IPS-NIHi11 (cell line): ENCODE measurements at places on chromosomes 4 and X.

- no peak for DNase-seq
These were observed 30.6 kb downstream of the DYNLT3 start for GRCh38 chrX:37816766-37817165.

DNA sequence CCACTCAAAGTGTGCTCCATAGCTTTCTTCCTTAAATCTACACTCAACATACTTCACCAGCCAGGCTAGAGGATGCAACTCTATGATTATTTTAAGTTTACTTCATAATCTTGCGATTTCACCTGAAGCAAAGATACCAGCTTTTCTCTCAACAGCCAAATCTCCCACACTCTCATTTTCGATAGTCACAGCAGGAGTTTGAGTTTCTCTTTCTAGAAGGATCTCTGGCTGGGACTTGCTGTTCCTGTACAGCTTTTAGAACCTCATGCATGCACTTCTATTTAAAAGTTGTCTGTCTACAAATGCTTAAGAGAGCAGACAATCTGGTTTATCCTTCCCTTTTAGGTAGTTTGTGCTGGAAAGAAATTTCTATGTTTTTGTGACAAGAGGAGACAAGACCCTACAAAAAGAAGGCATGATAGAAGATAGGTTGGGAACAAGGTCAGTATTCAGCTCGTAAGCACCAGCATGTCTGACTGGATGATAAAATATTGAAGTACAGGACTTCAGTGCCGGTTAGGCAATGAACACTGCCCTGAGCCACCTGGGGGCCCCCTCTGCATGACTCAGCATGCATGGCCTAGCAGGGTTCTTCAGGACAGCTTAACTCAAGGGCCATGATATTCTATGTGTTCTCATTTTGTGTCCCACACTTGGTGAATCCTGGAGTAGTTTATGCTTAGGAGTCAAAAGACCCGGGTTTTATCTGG lies 65.6 kb downstream of the ATXN3L start:
- no peak for DNase-seq

DNA sequence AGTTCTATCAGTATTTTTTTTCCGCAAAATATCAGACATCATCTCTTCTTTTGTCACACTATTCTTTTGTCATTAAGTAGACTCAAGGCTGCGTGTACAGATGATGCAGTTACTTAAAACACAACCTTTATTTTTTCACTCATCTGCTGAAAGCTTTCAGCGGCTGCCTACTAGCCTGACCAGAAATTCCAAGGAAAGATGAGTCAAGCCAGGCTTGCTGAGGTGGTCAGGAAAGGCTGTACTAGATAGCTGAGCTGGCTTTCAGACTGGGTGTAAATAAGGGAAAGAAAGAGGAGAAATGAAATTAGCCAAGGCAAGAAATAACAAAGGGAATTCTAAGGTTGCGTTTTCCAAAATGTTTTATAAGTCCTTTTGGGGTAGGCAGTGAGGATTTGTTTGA lies 17.9 kb downstream of the STK26 start:
- DNase-seq = no peak

- DNase-seq = peak; percentile 21
These were observed 658.5 kb downstream of the DACH2 start for GRCh38 chrX:86806786-86807185.

DNA sequence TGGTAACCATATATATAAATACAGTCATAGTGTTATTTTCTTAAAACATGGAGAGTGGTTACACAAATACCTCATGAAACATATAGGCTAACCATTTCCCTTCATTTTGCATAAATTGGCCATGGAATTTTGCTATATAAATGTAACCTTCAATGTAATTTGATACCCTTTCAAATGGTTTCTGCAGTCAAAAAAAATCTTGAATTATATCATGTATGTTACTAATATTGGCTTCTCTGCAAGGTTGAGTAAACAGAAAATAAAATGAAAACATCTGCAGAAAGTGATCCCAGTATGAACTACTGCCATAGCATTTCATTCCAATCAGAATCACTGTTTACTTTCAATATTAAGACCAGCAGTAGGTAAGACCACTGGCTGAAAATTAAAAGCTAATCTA lies 1165.9 kb upstream of the TENM3 start:
- DNase-seq = no peak

- no peak for DNase-seq
These were observed 78.1 kb upstream of the HPGD start for GRCh38 chr4:174600391-174600790.

GRCh38 chr4:130545596-130545995 lies 1449.6 kb downstream of the C4orf33 start:
- no peak for DNase-seq

- DNase-seq = peak; percentile 79
These were observed 13.3 kb upstream of the IL3RA start for GRCh38 chrX:1323315-1323714.

- no peak for DNase-seq
These were observed 65.0 kb downstream of the TSPAN7 start for GRCh38 chrX:38626296-38626695.

GRCh38 chrX:150547375-150548115 lies 20.9 kb upstream of the MTM1 start:
- peak; percentile 73 for DNase-seq

- no peak for DNase-seq
These were observed 717.6 kb upstream of the TENM3 start for GRCh38 chr4:181525634-181526033.

- DNase-seq = no peak
These were observed 11.8 kb upstream of the HPGDS start for GRCh38 chr4:94354474-94354896.

- no peak for DNase-seq
These were observed 99.2 kb downstream of the DRD5 start for GRCh38 chr4:9880406-9881197.

DNA sequence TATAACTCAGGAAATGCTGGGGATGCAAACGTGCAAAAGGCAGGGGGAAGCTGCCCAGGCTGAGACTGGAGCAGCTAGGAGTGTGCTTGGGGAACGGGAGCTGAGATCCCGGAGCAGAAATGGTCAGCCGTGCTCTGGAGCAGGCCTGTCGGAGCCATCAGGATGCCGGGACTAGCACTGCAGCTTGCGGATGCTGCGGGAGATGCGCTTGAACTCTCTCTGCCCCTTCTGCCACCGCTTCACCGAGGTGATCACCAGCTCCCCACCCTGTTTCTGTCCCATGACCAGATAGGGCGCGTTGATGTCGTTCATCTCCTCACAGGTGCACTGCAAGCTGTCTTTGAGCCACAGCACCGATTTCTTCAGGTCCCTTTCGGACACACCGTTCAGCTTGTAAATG lies 7.6 kb downstream of the SFRP2 start:
- DNase-seq = no peak

- DNase-seq = no peak
These were observed 45.6 kb upstream of the BOD1L1 start for GRCh38 chr4:13673167-13673566.

GRCh38 chr4:40881096-40881495 lies 131.3 kb downstream of the NSUN7 start:
- no peak for DNase-seq

DNA sequence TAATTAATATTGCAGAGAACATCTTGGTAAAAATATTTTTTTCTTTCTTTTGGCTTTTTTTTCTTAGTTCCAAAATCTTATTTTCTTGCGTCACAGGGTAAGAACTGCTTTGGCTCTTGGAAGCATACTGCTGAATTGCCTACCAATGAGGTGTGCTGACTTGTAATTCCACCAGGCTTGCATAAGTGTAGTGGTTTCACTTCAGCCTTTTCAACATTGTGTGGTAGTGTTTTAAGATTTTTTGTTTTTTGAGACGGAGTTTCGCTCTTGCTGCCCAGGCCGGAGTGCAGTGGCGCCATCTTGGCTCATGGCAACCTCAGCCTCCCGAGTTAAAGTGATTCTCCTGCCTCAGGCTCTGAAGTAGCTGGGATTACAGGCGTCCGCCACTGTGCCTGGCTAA lies 42.4 kb downstream of the N4BP2 start:
- DNase-seq = no peak

DNA sequence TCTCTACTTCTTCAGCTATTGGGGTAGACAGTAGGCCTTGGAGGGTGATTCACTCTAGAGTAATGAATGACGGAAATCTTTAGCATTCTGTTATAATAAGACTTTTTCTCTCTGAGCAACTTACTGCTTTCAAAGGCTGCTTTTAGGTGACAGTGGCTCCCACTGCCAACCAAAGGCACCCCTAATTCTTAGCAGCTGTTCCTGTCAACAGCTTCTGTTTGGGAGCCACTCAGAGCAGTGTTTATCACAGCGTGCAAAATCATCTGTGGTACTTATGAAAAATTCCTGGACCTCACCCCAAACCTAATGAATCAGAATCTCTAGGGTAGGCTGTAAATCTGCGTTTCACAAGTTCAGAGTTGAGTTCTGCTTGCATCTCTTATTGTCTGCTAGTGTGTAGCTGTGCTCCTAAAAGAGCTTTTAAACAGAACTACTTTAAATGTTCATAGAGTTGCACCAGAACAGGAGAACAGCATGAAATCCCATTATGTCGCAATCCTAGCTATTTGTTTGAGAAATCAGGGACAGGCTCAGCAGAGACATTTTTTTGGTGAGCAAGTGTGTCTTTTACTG lies 52.8 kb upstream of the POU4F2 start:
- no peak for DNase-seq

- DNase-seq = peak; percentile 60
These were observed 1.4 kb downstream of the SLC16A2 start for GRCh38 chrX:74422576-74423288.

DNA sequence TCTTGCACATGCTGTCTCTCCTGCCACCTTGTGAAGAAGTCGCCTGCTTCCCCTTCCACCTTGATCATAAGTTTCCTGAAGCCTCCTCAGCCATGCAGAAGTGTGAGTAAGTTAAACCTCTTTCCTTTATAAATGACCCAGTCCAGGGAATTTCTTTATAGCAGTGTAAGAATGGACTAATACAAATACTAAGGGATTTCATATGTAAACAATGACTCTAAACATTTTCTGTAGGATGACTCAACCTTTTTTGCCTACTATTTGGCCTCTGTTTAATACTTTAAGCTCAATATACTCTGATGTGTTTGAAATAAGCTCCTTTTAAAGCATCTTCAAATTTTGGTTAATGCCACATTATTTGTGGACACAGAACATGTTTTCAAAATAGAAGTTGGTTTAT lies 813.5 kb upstream of the SLIT2 start:
- DNase-seq = no peak

- no peak for DNase-seq
These were observed 143.6 kb downstream of the FNIP2 start for GRCh38 chr4:158912390-158912789.

GRCh38 chr4:75858721-75859120 lies 43.5 kb downstream of the PPEF2 start:
- DNase-seq = no peak

GRCh38 chrX:125405339-125405738 lies 85.7 kb downstream of the TEX13C start:
- no peak for DNase-seq

GRCh38 chr4:165312506-165312905 lies 15.0 kb upstream of the MSMO1 start:
- no peak for DNase-seq

GRCh38 chr4:111230265-111230664 lies 607.4 kb upstream of the PITX2 start:
- no peak for DNase-seq

- DNase-seq = peak; percentile 20
These were observed 867 bp downstream of the TIFA start for GRCh38 chr4:112284662-112285411.

DNA sequence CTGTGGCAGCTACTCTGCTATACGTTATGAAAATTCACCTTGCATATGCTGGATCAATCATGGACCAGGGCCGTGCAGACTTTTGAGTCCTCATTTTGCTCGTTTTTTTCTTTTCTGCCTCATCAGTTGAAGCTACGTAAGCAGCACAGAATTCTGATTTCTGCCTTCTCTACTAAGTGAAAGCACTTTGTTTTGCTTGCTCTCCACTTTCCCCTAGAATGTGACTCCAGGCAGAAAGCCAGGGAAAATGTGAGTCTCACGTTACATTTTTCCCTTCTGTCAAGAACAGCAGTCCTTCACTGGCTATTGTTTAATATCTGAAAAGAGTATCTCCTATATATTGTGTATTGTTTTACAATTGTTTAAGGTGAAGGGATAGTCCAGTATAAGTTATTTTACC lies 1840.1 kb downstream of the PCDH7 start:
- DNase-seq = peak; percentile 23

- no peak for DNase-seq
These were observed 80.5 kb downstream of the HNRNPD start for GRCh38 chr4:82293304-82293703.

DNA sequence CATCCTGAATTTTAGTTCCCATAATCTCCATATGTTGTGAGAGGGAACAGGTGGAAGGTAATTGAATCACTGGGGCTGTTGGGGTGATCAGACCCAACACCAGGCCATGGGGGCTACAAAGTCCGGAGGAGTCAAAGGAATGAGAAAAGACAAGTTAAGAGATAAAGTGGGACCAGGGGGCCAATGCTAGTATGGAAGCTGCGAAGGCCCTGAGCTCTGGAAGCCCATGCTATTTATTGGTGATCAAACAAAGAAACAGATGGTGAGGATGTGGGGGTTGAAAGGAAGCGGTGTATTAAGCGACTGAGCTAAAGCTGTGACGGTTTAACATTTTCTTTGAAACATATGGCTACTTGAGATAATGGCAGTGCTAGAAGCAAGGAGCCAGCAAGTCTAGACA lies 132.8 kb downstream of the PDGFC start:
- no peak for DNase-seq

DNA sequence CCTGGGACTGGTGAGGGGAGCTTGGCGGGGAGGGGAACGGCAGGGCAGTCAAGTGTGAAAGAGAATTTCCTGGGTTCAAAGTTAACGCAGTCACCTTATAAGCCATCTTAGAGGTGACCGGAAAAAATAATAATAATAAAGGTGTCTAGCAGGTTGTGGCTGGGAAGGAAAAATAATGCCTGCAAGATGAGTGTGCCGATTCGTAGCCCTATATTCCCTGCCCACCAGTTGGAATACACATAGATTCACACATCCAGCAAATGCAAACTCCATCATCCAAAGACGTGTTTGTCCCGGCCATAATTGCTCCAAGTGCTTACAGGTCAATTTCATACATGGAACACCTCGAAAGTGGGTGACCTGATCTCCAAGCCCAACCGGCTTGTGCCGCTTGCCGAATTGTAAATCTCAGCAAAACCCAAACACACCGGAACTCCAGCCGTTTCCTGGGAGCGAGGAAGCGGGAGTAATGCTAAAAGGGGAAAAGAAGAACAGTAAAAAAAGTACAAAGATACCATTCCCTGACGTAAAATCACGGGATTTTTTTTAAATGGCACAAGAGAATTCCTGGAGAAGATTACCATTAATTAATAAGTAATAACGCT lies 1.3 kb upstream of the FAT1 start:
- no peak for DNase-seq

GRCh38 chr4:16995451-16995850 lies 97.0 kb upstream of the LDB2 start:
- DNase-seq = peak; percentile 20

DNA sequence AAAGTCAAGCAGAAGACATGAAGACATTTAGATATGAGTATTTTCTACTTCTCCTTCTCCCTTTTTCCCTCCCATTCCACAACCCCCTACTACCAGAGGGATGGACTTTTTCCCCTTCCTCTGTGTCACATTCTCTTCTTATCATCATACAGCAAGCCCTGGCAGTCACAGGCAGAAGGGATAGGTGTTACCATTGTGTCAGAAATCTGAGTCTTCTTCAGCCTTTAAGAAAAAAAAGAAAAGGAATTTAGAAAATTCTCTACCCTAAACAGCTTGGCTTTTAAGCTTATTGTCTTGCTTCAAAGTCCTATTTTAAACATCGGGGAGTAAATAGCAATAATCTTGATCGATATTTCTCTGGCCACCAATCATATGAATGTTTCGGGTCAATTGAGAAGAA lies 30.9 kb upstream of the ADH1C start:
- DNase-seq = no peak
